ENCODE measurements at places on chromosomes 12 and 14.
A peak's percentile ranks its signal among the peaks of the same experiment; 100 is the strongest.

- DNase-seq, result no peak
Measured at GRCh38 chr12:54571193-54572188, 17.0 kb downstream of the PPP1R1A start.

- no peak for DNase-seq
Measured at GRCh38 chr14:61587081-61587713, 108.1 kb upstream of the HIF1A start.

DNA sequence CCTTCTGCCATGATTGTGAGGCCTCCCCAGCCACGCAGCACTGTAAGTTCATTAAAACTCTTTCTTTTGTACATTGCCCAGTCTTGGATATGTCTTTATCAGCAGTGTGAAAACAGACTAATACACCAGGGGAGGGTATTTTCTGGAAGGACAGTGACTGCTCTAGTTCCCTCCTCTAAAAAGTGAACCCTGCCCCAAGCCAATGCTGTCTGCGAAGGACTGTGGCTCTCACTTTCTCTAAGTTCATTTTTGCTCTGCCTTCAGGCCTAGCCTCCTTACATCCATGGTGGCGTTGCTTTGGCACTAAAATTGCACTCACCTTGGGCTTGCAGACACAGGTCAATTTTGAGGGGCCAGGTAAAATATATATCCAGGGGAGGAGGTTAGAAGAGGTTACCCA is 323.0 kb downstream of the VRK1 start:
- no peak for DNase-seq

DNA sequence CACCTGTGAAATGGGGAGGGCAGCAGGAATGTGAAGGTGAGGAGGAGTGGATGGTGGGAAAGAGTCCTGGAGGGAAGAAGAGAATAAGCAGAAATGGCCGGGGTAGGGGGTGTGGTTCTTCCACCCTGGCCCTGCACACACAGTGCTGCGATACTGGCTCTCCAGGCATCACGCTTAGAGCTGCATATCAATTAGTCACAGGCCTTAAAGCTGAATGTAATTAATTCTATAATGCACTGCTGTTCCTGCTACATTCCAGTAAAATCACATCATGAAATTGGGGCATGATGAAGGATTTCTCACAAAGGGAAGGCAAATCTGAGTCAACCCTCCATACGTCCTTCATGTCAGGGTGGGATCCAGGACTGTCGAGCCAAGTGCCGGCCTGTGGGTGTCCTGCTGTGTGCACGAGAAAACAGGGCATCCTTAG is 566.1 kb downstream of the BCL11B start:
- no peak for DNase-seq

DNA sequence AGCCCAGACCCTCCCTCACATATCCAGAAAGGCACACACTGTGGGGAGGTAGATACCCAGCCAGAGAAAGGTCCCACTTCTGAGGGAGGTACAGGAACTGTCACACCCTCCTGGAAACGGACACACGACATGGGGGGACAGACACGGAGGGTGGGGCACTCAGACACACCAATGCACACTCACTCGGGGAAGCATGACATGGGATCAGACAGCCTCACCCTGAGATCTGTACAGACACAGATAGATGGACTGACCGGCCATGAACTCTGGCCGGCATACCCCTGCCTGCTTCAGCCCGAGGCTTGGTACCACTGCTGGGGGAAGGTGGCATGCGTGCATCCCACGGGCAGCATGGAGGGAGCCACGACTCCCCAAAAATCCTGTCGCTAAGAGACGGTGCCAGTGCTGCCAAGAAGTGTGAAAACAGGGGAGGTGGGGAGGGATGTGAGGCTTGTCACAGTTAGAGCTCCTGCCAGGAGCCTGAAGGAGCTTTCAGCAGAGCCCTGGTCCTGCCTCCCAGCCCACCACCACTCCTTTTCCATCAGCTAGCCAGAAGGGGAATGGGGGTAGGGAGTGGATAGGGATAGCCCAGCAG is 571 bp downstream of the CPNE6 start:
- no peak for DNase-seq

- DNase-seq, result no peak
Measured at GRCh38 chr12:87140262-87140661, 884.1 kb upstream of the MGAT4C start.

- no peak for DNase-seq
Measured at GRCh38 chr12:70110085-70110484, 133.1 kb upstream of the CNOT2 start.

GRCh38 chr14:67569011-67569650 is 30.9 kb downstream of the PIGH start:
- DNase-seq, result no peak

- no peak for DNase-seq
Measured at GRCh38 chr12:24020397-24021163, 71.1 kb upstream of the SOX5 start.

- DNase-seq, result no peak
Measured at GRCh38 chr12:128381541-128381940, 114.6 kb downstream of the TMEM132C start.

- no peak for DNase-seq
Measured at GRCh38 chr12:123744836-123745235, 17.3 kb upstream of the DNAH10 start.

DNA sequence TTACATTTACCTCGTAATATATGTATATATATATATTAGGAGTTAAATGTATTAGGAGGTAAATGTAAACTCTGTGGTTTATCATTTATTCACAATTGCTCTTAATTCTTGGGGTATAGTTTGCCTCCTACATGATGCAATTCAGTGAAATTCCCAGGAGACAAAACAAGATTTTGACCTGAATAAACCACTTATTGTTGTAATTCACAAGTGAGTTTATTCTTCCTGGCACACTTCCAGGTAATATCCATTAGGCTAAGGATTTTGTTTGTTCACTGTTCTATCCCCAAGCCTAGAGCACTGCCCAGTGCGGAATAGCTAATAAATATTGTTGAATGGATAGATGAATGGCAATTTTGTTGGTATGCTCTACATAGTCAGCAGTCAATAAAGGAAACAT is 3.0 kb downstream of the SMIM10L1 start:
- DNase-seq, result peak; percentile 62

- DNase-seq, result no peak
Measured at GRCh38 chr14:100076606-100077005, 11.4 kb downstream of the EVL start.

GRCh38 chr12:51943346-51943745 is 8.2 kb upstream of the ACVR1B start:
- no peak for DNase-seq

DNA sequence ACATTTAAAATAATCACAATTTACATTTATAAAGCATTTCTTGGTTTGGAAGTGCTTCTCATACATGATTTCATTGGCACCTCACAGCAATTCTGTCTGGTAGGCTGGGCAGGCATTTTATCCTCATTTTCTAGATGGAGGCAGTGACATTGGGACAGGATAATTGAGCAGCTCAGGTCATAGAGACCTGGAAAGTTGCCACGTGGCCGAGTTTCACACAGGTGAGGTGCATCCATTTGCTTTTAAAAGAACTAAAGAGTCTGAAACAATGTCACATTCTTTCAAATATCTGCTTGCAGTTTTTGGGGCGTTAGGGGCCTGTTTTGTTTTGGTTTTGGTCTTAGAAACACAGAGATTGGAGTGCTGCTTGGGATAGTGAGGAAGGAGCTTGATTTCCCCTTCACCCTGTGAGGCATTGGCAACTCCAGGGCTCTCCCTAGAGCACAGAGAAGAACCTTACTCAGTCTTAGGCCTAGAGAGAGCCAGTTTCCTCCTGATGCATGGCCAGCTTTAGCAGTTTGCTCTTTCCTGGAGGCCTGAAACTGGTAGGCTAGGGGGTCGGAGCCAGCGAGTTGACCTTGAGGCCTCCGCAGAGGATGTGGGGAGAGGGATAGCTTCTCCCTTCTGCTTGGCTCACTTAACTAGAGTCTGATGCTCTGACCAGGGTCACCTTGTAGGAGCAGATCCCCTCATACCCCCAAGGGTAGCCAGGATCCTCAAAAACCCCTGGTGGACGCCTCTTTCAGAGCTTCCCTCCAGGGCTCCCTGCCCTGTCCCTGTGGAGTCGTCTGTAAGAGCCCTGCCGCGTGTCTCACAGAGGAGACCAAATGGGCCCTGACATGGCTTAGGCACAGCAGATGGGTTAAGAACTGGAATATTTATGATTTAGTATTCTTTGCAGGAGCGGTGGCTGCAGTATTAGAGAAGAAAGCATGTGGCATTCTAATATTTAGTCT is 34.9 kb upstream of the JDP2 start:
- DNase-seq, result no peak

- peak; percentile 35 for DNase-seq
Measured at GRCh38 chr14:104082807-104083206, 2.7 kb upstream of the ASPG start.

- no peak for DNase-seq
Measured at GRCh38 chr14:105919458-105920150, 393.2 kb downstream of the TMEM121 start.

- no peak for DNase-seq
Measured at GRCh38 chr14:89723930-89724627, 230.5 kb downstream of the EFCAB11 start.

DNA sequence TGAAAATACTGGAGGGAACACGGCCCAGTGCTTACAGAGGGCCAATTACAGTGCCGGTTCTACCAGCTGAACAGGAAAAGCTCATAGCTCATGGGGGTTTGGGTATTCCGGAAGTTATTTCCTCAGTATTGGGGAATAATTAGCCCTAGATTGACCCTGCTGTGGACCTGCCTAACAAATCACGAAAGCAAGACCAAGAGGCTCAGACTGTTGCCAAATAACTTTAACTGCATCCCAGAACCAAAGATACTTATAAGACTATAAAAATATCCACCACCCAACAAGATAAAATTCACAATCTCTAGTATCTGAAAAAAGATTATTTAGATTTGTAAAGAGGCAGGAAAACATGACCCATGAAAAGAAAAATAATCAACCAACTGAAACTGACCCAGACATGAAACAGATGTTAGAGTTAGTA is 8.0 kb upstream of the OR5AU1 start:
- DNase-seq, result no peak

GRCh38 chr12:108930155-108930554 is 50.3 kb downstream of the DAO start:
- DNase-seq, result no peak

GRCh38 chr12:123382684-123383083 is 1.2 kb upstream of the KMT5A start:
- DNase-seq, result no peak

DNA sequence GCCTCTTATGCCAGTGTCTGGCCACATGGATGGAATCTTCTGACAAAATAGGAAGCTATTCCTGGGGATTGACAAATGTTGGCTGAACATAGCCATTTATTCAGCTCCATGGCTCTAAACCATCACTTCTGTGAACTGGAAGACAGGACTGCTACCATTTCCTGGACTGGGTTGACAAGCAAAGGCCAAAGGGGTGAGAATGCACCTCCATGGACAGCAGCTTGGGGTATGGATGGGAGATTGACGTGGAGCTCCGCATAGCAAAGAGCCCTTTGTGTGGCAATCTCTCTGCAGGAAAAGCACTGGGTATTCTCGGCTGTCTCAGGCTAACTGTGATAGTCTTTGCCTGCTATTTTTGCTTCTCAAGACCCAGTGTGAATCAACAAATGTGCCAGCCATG is 223.0 kb upstream of the EGLN3 start:
- DNase-seq, result no peak

GRCh38 chr14:69152902-69153151 is at the start of gene DCAF5:
TSS of gene DCAF5 (minus strand) at chr14:69153119. CDS start at chr14:69152978, 141 bp downstream.
- DNase-seq, result no peak

GRCh38 chr12:7039403-7039802 is 21.1 kb upstream of the C1S start:
- DNase-seq, result no peak

DNA sequence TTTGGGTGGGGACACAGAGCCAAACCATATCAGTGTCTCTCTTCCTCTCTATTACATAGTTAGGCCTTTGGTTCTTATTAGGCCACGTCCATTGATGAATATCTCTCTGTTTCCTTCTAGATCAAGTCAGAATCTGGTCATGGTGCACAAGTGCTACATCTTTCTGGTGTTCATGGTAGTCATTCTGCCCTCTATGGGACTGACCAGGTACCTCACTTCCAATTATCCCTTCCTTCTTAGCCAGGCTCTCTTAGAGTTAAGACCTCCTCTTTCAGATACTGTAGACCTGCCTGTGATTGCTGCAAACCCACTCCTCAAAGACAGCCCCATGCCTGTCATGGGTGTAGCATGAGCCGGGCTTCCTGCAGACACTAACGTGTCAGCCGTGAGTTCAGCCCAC is 25.2 kb downstream of the NGB start:
- DNase-seq, result no peak

All from DMS79 (cell line).